ENCODE measurements at places on chromosomes 1 and 21. TPM values are rescaled to one million over a fixed set of nuclear protein-coding genes. Genes with fewer than 3 reads are reported as not detected.

The CR1 gene
- 1.1 TPM for polyA plus RNA-seq

The RIMS3 gene
- polyA plus RNA-seq, result 1.5 TPM

The TYW3 gene
- polyA plus RNA-seq, result 12.7 TPM

The PGBD5 gene
- not detected for polyA plus RNA-seq

The GJA9 gene
- polyA plus RNA-seq, result not detected

The VASH2 gene
- polyA plus RNA-seq, result 0.68 TPM

The TMEM269 gene
- 0.06 TPM for polyA plus RNA-seq

DNA sequence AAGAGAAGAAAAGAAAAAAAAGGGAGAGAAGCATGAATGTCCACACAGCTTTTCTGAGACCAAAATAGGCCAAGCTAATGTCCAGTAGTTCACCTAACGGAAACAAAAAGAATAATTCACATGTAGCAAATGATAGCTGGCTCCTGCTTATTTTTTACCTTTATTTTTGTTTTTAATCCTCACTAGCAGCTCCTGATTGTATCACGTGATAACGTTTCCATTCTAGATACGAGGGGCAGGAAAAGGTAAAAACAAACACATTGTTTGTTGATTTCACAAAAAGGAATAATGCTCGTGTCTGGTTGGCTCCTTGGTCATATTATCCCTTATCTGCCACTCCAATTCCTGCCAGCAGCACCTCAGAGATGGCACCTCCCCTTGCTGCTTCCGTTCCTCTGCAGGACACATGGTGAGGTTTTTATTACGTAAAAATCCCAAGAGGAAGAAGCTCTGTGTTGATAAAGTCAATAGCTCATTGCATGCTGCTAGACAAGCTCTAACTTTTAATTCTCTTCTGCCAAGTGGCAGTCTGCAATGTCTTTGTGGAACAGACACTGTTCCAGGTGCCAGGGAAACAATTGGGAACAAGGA lies 201.7 kb downstream of the CRB1 start:
- no peak for DNase-seq

GRCh38 chr1:23184212-23184934 lies 15.7 kb upstream of the LUZP1 start:
- peak; percentile 25 for DNase-seq

DNA sequence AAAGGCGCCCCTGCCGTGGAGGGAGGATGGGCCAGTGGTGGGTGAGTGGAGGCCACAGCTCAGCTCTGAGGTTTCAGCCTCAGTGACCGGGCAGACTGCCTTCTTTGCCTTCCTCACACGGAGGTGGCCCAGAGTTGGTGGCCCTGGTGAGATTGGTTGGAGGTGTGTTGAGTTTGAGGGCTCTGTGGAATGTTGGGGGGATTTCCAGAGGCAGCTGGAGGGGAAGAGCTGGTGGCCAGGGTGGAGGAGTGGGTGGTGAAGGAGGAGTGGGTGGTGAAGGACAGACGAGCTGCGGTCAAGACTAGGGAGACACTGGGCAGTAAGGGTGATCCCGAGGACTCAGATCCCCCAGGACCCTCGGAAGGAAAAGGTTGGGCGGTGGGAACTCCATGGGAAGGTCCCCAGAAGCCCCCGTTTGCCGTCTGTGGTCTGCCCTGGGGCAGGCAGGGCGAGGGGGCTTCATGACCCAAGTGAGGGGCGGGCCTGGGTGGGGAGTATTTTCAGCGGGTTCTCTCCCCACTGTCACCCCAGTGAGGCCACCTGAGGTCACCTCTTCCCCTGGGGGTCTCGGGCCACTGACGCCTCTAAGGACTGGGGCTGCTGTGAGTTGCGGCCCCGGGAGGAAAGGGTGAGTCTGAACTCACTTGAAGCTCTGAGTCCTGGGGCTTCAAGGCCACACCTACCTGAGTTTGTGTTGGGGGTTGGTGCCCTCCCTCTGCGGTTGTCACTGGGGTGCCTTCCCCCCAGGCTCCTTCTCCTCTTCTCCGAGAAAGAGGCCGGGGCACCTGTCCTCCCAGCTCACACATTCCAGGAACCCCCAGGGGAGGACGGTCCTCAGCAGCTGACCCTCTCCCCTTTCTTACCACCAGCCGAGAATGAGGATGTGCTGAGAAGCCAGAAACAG lies 22.7 kb upstream of the PIK3CD start:
- DNase-seq, result peak; percentile 83

DNA sequence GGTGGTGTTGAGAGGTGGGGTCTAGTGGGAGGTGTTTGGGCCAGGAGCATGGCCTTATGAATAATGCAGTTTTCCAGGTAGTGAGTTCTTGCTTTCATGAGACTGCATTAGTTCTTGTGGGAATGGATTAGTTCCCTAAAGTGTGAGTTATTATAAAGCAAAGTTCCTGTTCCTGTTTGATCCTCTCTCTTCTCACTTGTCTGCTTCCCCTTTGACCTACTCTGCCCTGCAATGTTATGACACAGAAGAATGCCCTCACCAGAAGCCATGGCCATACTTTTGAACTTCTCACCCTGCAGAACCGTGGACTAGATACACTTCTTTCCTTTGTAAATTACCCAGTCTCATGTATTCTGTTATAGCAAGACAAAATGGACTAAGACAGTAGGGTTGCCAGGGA lies 53.6 kb downstream of the MAP3K7CL start:
- DNase-seq, result no peak

- DNase-seq, result no peak
These were observed 258.3 kb downstream of the TOMM20 start for GRCh38 chr1:234870020-234870981.

GRCh38 chr21:25626757-25627156 lies 12.3 kb upstream of the JAM2 start:
- DNase-seq, result no peak

- no peak for DNase-seq
These were observed 86.7 kb downstream of the PROX1 start for GRCh38 chr1:214074477-214074876.

- DNase-seq, result no peak
These were observed 9.8 kb downstream of the XPR1 start for GRCh38 chr1:180641662-180642061.

DNA sequence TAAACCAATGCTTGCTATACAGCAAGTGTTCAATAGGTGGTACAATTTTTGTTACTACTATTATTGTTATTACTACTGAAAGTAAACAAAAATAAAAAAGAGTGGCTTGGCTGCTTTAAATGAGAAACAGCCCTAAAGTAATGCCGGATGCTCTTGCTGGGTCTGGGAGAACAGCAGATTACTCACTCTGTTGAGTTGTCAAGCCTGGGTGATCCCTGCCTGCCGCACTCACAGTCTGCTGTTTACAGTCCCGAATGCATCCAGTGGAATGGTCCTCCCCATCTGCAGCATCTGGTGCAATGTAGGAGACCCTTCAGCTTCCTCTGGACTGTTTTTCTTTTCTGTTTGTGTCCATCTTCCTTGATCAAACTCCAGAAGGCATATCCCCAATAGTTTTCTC lies 102.7 kb upstream of the IVNS1ABP start:
- no peak for DNase-seq

DNA sequence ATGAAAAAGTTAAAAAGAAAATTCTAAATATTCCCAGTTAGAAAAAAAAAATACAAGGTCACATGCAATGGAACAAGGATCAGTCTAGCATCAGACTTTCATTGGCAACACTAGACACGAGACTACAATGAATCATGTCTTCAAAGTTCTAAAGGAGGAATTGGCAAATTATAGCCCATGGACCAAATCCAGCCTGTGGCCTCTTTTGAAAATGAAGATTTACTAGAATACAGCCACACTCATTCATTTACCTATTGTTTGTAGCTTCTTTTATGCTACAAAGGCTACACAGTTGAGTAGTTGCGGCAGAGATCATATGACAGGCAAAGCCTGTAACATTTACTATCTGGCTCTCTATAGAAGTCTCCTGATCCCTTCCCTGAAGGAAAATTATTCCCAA lies 71.4 kb downstream of the MRPL39 start:
- DNase-seq, result no peak

- DNase-seq, result no peak
These were observed 28.3 kb downstream of the DEGS1 start for GRCh38 chr1:224211206-224211962.

DNA sequence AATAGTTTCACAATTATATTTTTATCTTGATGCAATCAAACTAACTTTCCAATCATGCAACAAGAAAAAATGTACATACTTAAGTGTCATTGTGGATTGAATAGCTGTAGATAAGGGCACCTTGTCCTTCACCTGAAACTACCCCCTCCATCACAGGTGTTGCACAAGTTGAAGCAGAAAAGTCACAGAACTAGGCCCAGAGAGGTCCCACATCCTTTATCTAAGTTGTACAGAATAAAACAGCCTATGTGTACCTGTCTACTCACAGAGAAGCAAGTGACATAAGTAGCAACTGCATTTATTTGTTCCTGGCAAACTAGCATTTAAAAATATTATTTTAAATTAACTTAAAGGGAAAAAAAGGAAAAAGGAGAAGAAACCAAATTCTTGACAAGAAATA lies 256.8 kb downstream of the FAF1 start:
- no peak for DNase-seq

DNA sequence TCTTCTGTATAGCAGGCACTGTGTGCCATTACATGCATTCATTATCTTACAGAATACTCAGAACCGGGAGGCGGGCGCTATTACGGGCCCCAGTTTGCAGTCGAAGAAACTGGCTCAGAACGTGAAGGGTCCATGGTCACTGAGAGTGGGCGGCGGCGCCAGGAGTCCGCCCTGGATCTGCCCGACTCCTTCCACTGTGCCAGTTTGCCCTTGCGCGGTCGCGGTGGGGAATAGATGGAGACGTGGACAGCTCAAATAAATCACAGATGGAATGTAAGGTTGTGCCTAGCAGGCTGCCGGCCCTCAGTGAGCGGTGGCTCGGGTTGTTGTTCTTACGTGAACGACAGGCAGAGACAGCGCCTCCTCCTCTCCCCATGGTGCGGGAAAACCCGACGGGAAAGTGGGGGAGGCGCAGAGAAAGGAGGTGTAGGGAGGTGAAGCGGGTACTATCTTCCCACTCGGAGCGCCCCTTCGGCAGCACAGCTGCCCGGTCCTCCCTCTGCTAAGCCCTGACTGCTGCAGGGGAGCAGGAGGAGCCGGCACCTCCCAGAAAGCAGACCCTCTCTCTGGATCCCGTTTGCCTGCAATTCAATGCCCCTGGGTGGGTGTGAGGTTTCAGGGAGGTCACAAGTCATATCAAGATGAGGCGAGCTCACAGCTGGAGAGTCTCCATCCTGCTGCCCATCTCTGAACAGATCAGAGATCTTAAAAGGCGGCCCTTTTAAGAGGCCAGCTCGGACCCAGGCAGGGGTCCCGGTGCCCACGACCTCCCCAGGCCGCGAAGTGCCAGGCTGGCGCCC lies 1.1 kb downstream of the COL9A2 start:
- peak; percentile 19 for DNase-seq

DNA sequence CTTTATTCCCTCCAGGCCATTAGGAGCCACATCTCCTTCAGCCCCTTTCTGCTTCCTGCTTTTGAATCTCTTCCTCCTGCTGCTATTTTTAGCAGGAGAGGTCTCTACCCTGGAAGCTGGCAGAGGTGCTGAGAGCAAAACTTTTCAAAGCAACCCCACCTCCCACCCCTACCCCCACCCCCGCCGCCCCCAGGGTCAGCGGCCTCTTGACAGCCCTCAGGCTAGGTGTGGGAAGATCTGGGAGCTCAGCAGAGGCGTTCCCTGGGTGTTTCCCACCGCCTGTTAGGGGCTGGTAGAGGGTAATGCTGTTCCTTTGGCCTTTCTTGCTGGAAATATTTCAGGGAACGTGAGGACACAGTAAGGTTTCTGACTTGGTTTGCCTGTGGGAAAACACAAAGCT lies 112.5 kb upstream of the CACHD1 start:
- no peak for DNase-seq

DNA sequence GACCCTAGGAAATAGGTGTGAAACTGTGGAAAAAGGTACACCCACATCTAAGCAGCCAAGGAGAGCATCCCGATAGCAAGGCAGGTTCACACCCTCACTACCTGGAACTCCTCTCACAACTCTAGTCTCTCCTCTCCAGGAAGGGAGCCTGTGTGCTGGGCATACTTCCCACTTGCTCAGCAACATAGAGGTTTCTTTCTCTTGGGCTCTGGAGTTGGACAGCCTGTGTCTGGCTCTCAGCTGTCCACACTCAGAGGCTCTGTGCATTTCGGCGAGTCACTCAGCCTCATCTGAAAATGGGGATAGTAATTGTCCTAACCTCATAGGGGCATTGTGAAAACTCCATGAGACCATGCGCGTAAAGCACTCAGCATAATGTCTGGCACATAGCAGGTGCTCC lies 29.6 kb upstream of the VWA5B1 start:
- no peak for DNase-seq

DNA sequence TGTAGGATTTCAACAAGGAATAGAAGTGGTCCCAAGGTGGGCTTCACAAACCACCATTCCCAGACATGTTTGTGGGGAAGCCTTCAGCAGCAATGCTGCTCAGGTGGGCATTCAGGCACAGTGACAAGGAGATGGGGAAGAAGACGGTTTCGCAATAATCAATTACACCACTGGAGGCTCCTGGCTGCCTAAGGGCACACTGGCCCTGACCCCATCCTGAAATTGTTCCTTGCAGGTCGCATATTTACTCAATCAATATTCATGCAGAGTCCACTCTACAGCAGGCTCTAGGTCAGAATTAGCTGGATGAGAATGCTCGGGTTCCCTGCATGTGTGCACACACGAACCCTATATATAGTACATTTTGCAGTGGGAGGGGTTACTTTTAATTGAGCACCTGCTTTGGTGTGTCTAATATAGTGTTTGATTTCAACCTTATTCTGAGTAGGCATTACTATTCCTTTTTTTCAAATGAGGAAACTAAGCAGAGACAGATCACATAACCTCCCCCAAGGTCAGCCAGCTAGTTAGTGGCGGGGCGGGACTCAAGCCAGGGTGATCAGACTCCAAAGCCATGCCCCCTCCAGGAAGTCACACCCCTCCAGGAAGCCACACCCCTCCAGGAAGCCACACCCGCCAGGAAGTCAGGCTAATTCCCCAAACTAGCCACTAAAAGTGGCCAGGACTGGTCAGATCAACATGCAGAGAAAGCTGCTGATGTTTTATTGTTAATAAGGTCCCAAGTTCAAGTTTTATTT lies 106.5 kb downstream of the HLCS start:
- no peak for DNase-seq

GRCh38 chr1:228216371-228217320 lies 8.8 kb downstream of the OBSCN start:
- no peak for DNase-seq

DNA sequence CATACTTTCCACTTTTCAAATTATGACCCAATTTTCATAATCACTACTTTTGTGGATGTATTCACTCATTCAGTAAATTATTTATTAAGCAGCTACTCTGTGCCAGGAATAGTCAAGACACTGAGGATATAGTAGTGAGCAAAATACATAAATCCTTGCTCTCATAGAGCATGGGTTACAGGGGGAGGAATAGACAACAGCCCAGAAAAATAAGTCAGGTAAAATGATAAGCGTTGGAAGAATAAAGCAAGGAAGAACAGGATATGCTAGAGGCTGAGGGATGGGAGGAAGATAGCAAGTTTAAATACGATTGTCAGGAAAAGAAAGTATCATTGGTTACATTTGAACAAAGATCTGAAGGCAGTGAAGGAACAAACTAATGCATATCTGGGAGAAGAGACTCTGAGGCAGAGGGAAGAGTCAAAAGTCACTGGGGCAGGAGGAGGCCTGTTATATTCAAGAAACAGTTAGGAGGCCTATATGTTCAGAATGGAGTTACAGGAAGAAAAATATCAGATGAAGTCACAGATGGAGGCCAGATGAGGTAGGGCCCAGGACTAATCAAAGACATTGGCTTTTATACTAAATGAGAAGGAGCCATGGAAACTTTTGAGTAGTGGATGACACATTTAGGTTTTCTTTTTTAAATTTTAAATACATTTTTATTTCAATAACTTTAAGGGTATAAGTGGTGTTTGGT lies 42.9 kb downstream of the SEC22B start:
- DNase-seq, result no peak

All from naive thymus-derived CD8-positive, alpha-beta T cell (primary cell).